KG1 (cell line): ENCODE measurements at places on chromosomes 11 and 22.

GRCh38 chr11:665062-665703 is 28.1 kb downstream of the DRD4 start:
- DNase-seq = no peak

DNA sequence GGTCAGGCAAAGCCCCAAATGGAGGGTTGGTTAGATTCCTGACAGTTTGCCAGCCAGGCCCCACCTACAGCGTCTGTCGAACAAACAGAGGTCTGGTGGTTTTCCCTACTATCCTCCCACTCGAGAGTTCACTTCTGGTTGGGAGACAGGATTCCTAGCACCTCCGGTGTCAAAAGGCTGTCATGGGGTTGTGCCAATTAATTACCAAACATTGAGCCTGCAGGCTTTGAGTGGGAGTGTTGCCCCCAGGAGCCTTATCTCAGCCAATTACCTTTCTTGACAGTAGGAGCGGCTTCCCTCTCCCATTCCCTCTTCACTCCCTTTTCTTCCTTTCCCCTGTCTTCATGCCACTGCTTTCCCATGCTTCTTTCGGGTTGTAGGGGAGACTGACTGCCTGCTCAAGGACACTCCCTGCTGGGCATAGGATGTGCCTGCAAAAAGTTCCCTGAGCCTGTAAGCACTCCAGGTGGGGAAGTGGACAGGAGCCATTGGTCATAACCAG is 4.7 kb upstream of the TTC36 start:
- DNase-seq = no peak

- DNase-seq = no peak
Measured at GRCh38 chr11:86275493-86276370, 26.3 kb upstream of the HIKESHI start.

- DNase-seq = no peak
Measured at GRCh38 chr11:83235825-83236224, 42.3 kb downstream of the ANKRD42 start.

- DNase-seq = no peak
Measured at GRCh38 chr11:61923166-61924063, 6.0 kb upstream of the RAB3IL1 start.
